ENCODE measurements at places on chromosomes 1 and 21.

GRCh38 chr21:25637851-25638659 is 1.0 kb upstream of the JAM2 start:
- no peak for DNase-seq

GRCh38 chr1:145878724-145879123 is 6.9 kb downstream of the ANKRD35 start:
- no peak for DNase-seq

- DNase-seq: no peak
Observed at GRCh38 chr21:43806017-43806710, 16.8 kb downstream of the RRP1 start.

DNA sequence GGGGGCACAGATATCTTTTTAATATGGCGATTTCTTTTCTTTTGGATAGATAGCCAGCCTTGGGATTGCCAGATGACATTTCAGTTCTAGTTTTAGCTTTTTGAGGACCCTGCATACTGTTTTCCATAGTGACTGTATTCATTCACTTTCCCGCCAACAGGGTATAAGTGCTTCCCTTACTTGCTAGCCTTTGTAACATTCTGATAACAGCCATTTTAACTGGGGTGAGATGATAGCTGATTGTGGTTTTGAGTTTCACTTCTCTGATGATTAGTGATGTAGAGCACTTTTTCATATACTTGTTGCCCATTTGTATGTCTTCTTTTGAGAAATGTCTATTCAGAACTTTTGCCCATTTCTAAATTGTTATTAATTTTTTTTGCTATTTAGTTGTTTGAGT is 151.9 kb downstream of the NTPCR start:
- DNase-seq: no peak

- no peak for DNase-seq
Observed at GRCh38 chr1:40860706-40861223, 1.4 kb downstream of the CITED4 start.

DNA sequence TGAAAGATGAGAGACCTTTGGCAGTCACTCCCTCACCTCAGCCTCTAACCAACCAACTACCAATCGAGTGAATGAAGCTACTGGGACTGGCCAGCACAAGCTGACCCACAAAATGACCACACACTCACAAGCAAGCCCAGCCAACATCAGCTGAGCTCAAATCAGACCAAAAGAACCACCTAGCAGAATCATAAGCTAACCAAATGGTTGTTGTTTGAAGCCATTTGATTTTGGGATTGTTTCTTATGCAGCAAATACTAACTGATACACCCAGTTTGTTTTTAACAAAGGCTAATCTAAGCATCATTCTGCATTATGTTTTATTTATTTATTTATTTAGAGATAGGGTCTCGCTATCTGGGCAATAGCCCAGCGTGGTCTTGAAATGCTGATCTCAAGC is 310.4 kb downstream of the SETD4 start:
- no peak for DNase-seq

DNA sequence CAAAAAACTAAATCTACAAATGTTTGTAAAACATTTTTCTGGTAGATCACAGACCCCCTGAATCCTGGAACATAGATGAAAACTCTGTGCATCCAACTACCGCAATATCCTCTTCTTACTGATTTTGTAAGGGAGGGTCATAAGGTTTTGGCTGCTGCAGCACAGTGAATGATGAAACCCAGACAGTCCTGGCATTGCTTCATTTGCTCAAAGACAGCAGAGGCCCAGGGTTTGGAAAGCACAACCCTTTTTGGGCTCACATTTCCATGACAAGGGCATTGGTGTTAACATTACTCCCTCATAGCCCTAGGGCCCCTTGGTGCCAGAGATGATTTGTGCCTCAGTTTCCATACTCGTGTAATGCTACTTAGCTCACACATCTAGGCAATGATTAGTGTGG is 51.2 kb downstream of the PLXNA2 start:
- DNase-seq: no peak

GRCh38 chr1:88742531-88742930 is 58.5 kb downstream of the PKN2 start:
- no peak for DNase-seq
